ENCODE measurements at places on chromosomes 2 and 18.
A peak's percentile ranks its signal among the peaks of the same experiment; 100 is the strongest.

DNA sequence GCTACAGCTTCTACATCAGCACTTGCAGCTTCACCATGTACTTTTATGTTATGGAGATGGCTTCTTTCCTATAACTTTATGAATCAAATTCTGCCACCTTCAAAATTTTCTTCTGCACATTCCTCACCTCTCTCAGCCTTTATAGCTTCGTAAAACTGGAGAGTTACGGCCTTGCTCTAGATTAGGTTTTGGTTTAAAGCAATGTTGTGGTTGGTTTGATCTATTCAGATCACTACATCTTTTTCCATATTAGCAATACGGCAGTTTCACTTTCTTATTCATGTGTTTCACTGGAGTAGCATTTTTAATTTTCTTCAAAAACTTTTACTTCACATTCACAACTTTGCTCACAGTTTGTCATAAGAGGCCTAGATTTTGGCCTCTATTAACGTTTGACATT lies 242.9 kb upstream of the GYPC start:
- no peak for DNase-seq

- DNase-seq: no peak
Observed at GRCh38 chr2:176088048-176088936, 4.2 kb upstream of the HOXD13 start.

GRCh38 chr2:30223413-30223874 lies 7.9 kb upstream of the LBH start:
- DNase-seq: no peak

DNA sequence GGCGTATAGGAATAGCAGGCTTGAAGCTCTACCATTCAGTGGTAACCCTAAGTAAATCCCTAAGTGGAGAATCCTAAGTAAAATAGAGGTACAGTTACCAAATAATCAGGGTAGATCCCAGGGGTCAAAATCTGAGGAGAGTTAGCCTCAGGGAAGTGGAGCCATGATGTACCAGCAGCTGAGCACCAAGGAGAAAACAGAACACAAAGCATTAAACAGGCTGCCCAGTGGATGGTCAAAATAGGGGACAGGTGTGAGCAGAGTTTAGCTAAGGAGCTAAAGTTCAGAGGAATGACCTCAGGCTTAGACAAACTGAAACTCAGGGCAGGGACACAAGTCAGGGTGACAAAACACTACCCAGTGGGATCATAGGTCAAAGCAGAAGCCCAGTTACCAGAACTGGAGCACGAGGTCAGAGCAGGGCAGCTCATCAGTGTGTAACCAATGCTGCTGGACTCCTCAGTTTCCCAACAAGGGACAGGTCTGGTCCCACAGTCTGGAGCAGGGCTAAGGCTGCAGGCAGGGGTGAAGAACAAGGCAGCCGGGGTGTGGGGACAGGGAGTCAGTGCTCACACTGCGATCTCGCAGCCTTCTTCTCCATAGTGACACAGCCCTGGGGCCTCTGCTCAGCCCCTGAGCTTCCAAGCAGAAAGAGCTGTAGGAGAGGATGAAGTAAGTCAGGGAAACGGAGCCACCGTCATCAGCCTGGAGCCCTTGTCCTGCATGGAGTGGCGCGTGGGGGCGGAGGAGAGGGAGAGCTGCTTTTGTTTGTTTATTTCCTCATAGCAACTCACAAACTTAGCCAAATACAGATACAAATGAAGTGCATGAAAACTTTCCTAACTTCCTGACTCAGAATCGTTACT lies 264.0 kb downstream of the MREG start:
- no peak for DNase-seq

GRCh38 chr2:98505971-98506664 lies 61.5 kb downstream of the INPP4A start:
- no peak for DNase-seq

GRCh38 chr2:2033691-2034090 lies 289.4 kb upstream of the PXDN start:
- DNase-seq: no peak

- DNase-seq: no peak
Observed at GRCh38 chr2:7026742-7027141, 109.5 kb downstream of the RNF144A start.

- no peak for DNase-seq
Observed at GRCh38 chr2:194700726-194701125, 956.3 kb upstream of the SLC39A10 start.

DNA sequence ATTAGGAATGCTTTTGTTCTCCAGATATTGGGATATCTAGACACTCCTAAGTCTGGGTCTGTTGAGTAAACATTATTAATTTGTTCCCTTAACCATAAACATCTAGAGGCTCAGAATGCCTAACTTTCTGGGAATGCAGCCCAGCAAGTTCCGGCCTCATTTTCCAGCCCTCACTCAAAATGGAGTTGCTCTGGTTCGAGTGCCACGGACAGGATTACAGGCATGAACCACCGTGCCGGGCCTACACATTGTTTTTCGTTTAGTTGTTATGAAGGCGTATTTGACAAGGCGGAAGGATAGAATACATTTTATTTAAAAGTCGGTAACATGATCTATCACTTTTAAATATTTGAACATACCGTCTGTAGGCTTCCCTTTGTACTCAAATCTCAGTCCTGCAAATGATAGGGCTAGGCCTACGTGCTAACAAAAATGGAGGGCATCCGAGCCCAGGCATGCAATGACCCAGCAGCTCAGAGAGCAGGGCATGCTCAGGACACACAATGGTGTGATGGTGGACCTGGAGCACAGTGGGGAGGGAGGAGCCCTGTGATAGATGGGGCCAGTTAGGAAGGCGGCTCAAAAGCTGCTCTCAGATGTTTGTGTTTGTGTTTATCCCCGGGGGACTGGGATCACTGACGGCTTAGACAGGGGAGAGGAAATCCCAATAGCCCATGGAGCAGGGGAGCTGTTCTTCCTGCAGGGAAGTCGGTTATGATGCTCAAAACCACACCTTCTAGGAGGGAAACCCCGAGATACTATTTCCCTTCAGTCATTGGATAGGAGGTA lies 2.9 kb upstream of the SCYGR1 start:
- DNase-seq: no peak

GRCh38 chr18:11884396-11885030 lies 23.6 kb downstream of the MPPE1 start:
- DNase-seq: no peak

DNA sequence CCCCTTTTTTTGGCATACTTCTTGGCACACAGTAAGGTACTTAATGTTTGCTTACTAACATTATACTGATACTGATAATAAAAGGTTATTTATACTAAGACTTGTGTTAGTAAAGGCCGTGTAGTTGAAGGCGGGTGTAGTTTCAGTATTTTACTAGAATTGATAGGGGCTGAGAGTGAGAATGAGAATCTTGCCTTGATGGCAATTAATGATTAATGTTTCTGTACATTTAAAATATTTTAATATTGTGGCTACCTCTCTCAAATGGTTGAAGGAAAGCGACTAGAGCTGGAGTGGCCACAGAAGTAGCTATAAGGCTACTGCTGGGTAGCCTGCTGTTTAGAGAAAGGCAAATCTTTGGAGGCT lies 29.3 kb downstream of the PELI1 start:
- no peak for DNase-seq

GRCh38 chr2:68279691-68280090 lies 27.4 kb upstream of the PPP3R1 start:
- DNase-seq: no peak

DNA sequence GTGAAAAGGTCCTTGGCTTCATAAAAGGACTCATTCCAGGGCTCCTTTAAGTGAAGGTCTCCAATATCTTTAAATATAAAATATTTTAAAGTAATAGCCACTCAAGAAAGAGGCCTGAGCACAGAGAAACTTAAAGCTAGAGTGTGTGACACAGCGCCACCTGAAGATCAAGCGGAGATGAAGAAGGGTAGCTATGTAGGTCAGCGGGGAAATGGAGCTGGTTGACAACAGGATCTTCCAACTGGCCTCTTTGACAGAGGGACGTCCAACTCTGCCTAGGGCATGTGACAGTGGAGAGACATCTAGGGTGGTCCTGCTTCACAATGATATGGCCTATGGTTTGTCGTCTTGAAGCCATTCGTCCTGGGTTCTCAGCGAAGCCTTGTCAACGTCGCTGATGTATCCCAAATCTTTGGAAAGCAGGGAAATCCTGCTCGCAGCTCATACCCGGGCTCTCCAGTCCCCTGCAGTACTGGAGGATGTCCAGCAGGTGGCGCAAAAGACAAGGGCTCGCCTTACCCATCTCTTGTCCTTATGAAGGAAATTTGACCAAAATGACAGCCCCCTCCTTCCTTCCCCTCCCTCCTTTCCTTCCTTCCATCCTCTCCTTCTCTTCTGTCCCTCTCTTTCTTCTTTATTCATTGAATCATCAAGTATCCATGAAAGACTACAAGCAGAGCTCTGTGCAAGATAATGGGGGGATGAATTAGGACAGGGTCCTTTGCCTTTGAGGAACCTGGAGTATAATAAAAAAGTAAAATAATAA lies 59.6 kb downstream of the LONRF2 start:
- peak; percentile 70 for DNase-seq

DNA sequence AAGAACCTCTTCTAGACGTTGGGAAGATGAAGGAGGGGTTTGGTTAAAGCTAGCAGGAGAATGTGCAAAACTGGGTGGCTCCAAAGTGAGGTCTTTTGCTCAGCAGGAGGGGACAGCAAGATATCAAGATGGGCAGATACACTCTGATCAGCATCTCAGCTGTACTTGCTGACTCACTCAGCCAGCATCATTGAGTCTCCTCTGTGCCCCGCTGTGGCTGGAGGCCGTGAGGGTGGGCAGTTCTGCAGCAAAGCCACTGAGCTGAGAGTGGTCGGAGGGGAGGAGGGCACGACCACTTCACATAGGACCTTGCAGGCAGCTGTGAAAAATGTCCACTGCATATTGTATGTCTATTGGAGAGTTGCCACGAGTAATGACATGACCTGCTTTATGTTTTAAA lies 152.0 kb downstream of the CAPN13 start:
- DNase-seq: no peak

Data from activated CD4-positive, alpha-beta T cell treated with anti-CD3 and anti-CD28 coated beads, Interleukin-2, amount 50 U/mL, for 48 hours (primary cell).